DND-41 (cell line): ENCODE measurements at places on chromosomes 5 and 9.

- no peak for DNase-seq
Measured at GRCh38 chr5:10789021-10789420, 28.0 kb upstream of the DAP start.

GRCh38 chr9:118034701-118035100 lies 330.5 kb downstream of the TLR4 start:
- DNase-seq, result no peak

GRCh38 chr5:178238711-178239592 lies 6.3 kb upstream of the PHYKPL start:
- no peak for DNase-seq

GRCh38 chr5:139810341-139811273 lies 15.0 kb downstream of the PSD2 start:
- no peak for DNase-seq

DNA sequence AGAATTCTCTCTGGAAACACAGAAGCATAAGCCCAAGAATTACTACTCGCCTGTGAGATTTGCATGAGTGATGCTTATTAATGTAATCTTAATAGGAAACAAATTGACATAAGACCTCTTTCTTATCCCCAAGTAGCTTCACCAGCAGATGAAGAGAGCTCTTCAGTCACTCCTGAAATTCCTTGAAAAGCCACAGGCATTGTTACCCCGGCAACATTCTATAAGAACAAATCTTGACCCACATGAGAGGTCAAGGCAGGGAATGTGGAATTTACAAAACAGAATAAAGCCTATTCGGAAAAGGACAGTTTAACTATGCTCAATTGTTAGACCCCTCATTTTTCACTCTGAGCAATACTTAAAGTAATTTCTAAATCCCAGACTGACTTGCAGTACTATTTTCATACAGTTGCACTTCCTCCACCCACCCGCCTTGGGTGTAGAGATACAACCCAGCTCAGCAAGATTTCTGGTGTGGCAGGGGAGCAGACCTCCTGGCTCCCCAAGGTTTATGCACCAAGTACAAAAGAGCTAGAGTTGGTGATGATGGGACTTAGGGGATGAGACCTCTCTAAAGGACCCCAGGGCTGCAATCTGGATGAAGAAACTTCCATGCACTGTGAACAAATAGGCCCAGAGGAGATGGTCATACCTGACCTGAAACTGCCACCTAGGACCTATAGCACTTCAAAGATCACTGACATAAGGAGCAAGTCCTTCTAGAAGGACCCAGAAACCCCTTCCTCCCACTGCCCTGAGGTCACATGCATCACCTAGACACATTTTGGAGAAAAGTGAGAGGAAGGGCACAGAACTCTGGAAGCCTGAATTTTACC lies 242.1 kb downstream of the ZNF608 start:
- DNase-seq, result no peak

- peak; percentile 67 for DNase-seq
Measured at GRCh38 chr5:55855509-55855908, 4.4 kb downstream of the IL31RA start.

DNA sequence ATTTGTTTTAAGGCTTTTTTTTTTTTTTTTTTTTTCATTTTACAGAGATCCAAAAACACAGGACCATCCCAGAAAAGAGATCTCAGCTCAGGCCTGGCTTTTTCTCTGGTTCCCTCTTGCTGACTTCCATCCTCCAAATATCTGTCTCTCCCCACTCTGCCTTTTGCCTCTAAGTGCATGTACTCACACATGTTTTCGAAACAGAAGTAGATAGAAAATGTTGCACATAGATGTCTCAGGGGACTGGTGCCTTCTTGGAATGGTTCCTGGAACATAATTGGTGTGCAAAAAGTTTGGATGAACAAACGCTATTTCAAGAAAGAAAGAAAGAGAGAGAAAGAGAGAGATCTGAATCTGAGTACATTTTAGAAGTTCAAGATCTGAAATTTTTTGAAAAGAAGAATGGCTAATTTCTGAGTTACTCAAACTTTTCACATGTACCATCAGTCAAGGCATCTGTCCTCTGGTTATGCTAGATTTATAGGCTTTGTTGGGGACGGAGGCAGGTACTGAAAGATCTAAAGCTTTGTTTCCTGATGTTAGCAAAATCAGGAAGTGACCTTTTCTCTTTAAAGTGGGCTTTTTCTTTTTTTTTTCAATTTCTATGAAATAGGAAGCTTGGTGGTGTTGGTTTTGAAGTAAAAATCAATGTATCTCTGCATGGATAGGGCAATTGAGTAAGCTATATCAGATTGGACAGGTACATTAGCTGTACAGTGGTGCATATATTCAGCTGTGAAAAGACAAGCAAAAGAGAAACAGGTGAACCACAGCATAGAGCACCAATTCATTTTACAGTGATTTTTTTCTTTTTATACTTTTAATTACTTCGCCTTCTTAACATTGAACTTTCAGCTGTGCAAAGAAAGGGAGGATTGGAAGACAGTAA lies 8.5 kb upstream of the TNFSF8 start:
- no peak for DNase-seq

DNA sequence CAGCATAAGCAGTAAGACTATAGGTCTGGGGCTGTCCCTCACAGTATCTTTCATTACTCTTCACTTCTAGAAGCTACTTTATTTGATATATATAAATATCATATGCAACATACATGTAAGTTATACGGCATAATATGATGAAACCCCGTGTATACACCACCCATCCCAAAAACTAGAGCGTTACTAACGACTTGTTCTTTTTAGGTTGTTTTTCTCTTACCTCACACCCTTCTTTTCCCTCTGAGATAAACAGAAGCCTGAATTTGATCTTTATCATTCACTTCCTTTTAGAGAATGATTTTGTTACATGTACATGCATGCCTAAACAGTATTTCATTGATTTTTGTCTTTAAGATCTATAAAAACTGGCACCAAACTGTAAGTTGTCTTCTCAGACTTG lies 3.7 kb downstream of the TRMO start:
- DNase-seq, result no peak

DNA sequence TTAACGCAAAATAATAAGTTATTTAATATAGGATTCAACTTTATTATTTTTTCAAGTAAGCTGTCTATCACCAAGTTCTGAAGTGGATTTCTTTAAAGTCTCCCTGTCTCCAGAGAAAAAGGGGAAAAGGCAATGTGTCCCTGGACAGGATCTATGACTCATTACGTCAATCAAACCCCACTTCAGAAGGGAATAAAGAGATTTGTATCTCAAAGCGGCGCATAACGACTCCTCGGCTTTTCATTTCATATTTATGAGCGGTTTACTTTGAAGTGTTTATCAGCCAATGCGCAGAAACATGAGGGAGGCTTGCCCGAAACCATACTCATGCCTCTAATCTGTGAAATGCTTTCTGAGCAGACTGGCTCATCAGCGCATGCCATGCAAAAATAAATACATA lies 938.6 kb upstream of the WWC1 start:
- DNase-seq, result no peak

DNA sequence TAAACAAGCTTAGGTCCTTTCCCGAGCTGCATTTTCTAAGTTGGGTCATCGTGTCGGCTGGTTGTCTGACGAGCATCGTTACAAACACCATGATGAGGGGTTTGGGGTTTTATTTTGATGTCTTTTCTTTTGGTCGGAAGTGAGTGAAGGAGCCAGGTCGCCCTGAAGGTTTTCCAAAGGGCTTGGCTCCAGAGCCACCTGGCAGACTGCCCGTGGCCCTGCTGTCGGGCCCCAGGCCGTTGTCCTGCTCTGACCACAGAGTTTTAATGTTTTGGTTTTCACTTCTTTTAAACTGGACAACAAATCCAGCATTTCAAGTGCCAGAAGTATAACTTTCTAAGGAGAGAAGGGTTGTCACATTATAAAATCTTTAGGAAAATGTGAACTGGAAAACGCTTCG lies 42.3 kb downstream of the TENT4A start:
- DNase-seq, result no peak

DNA sequence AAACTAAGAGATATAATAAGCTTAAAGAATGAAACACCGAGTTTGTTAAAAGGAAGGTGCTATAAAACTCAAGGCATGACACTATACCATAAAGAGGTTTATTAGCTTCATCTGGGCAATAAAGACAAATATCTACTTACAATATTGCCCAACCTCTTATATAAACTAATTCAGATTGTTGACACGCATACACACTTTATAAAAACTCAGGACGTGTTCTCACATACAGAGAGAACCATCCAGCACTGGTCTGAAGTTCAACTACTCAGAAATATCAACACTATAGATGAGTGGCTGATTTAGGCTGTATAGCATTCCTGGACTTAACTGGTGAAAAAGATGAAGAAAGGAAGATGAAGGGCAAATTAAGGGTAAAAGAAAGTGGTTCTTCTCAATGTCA lies 81.2 kb downstream of the FRMD3 start:
- DNase-seq, result no peak

DNA sequence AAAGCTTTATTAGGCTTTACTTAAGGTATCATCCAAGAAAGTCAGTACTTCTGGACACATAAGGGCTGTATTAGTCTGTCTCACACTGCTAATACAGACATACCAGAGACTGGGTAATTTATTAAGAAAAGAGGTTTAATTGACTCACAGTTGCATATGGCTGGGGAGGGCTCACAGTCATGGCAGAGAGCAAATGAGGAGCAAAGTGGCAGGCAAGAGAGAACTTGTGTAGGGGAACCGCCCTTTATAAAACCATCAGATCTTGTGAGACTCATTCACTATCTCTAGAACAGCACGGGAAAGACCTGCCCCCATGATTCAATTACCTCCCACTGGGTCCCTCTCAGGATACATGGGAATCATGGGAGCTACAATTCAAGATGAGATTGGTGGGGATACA lies 49.2 kb upstream of the SLC44A1 start:
- no peak for DNase-seq

- DNase-seq, result no peak
Measured at GRCh38 chr5:73471654-73472053, 23.1 kb upstream of the FOXD1 start.

DNA sequence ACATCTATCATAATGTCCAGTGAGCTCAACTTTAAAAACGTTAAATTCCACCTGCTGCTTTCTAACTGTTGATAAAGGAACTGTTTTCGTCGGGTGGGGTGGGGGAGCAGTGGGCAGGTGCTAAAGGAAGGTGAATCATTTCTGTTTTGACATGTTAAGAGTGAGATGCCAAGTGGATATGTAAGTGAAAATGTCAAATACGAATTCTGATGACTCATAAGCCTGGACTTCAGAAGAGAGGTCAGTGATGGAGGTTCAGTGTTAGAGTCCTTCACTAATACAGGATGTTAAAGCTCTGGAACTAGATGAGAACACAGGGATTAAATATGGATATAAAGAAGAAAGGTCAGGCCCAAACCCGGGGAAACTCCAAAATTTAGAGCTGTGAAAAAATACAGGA lies 617.9 kb upstream of the CTNND2 start:
- DNase-seq, result no peak
